ENCODE measurements at places on chromosomes 12 and 14. TPM values are rescaled to one million over a fixed set of nuclear protein-coding genes. Genes with fewer than 3 reads are reported as not detected.

GRCh38 chr14:23060536-23061260 is 3.4 kb upstream of the CDH24 start:
- DNase-seq, result no peak

Gene LMNTD1
- total RNA-seq, result not detected

DNA sequence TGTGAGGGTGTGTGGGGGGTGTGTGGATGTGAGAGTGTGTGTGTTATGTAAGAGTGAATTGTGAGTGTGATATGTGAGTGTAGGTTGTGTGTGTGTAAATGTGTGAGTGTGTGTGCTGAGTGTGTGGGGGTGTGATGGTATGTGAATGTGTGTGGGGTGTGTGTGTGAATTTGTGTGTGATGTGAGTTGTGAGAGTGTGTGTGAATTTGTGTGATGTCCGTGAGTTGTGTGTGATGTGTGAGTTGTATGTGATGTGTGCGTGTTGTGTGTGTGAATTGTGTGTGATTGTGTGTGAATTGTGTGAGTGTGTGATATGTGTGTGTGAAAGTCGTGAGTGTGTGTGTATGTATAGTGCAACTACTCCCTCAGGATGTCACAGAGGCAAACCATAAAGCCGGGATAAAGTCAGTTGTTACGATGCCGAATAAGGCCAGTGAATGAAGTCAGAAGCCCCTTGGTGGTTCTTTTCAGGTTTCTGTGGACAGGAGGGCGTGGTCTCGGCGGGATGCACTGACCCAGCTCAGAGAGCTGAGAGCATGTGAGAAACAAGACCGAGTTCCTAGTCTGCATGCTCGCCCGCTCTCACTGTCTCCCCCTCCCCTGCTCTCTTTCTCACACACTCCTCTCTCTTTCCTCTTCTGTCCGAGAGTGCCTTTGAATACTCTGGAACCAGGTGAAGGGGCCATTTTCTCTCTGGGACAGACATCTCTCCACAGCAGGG is 71.8 kb upstream of the MAX start:
- no peak for DNase-seq

Gene TPPP2
- total RNA-seq, result 3.4 TPM

- no peak for DNase-seq
Measured at GRCh38 chr14:28102001-28102400, 664.6 kb upstream of the FOXG1 start.

Gene FSCB
- not detected for total RNA-seq

DNA sequence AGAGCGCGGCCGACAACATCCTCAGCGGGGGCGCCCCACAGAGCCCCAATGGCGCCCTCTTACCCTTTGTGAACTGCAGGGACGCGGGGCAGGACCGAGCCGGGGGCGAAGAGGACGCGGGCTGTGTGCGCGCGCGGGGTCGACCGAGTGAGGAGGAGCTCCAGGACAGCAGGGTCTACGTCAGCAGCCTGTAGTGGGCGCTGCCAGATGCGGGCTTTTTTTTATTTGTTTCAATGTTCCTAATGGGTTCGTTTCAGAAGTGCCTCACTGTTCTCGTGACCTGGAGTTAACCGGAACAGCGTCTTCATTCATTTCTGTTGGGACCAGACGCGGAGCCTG is 103.8 kb upstream of the FKBP4 start:
- no peak for DNase-seq

Gene GPRC5A
- total RNA-seq, result 0.39 TPM

Gene COL2A1
- total RNA-seq, result not detected

DNA sequence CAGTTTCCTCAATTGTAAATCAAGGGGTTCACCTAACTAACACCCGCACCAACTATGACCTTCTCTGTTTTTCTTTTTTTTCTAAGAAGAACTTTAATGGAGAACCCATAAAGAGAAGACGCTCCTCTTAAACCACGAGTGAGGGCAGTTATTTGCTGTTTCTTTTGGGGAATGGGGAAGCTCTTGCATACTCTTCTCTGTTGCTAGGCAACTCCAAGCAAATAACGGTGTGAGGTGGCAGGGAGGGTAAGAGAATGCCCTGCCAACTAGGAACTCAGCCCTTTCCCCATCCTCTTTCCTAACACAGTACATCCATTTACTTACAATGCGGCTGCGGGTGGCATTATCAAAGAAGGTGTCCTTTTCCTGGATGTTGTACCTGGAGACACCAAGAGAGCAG is 114.9 kb downstream of the ANO2 start:
- no peak for DNase-seq

DNA sequence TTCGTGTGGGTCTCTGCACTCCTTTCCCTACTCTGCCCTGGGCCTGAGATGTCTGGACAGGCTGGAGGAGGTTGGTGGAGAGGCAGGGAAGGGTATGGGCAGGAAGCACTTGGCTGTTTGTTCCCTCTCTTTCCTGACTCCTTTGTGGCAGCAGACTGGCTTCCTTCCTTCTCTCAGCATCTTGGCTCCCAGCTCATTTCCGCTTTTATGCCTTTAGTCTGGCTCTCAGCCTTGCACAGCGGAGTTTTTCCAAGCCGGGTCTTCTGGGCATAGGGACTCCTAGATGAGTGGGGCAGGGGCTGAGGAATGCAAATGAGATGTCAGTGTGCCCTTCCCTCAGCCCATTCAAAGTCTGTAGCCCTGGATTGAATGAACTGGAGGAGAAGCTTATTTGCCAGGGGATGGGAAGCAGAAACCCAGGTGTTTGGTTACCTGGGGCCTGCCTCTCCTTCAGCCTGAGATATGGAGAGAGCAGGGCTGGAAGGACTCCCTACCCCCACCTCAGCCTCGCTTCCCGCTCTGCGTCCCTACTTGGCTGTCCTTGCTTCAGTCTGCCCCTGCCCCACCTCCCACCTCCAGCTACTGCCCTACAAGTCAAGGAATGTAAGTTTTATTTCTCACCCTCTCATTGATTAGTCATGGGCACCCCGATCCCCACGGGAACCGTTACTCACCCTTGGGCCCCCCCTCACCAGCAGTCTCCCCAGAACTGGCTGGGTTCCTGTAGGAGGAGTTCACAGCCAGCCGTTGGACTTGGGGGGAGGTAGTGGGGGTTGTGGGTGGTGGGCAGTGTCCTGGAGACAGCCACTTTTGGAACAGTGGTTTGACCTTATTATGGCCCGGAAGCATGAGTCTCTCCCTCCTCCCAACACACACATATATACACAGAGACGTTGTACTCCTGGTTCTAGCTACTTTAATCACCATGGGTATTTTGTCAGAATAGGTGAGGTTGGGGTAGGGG is 9.3 kb upstream of the ITGA5 start:
- no peak for DNase-seq

- DNase-seq, result no peak
Measured at GRCh38 chr14:74636424-74637177, 24.6 kb upstream of the LTBP2 start.

- DNase-seq, result no peak
Measured at GRCh38 chr14:23137813-23138535, 18.9 kb upstream of the CEBPE start.

Gene KRT2
- total RNA-seq, result not detected

Gene TPH2
- total RNA-seq, result not detected

Gene GLS2
- total RNA-seq, result 267 TPM

DNA sequence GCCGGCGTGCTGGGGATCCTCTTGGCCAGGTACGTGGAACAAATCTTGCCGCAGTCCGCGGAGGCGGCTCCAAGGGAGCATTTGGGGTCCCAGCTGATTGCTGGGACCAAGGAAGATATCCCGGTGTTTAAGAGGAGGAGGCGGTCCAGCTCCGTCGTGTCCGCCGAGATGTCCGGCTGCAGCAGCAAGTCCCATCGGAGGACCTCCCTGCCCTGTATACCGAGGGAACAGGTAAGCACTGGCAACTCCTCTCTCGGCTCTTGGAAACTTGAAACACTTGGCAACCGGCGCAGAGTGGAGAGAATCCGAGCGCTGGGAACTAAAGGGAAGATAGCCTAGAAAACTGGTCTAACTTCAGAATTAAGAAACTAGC is 1.7 kb downstream of the PDE3A start:
- DNase-seq, result no peak

DNA sequence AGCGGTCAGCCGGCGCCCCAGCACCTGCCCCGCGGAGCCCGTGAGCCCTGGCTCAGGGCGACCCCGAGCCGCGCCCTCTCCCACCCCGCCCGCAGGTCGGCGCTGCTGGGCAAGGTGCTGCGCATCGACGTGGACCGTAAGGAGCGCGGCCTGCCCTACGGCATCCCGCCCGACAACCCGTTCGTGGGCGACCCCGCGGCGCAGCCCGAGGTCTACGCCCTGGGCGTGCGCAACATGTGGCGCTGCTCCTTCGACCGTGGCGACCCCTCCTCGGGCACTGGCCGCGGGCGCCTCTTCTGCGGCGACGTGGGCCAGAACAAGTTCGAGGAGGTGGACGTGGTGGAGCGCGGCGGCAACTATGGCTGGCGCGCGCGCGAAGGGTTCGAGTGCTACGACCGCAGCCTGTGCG is 14.4 kb downstream of the HHIPL1 start:
- no peak for DNase-seq

DNA sequence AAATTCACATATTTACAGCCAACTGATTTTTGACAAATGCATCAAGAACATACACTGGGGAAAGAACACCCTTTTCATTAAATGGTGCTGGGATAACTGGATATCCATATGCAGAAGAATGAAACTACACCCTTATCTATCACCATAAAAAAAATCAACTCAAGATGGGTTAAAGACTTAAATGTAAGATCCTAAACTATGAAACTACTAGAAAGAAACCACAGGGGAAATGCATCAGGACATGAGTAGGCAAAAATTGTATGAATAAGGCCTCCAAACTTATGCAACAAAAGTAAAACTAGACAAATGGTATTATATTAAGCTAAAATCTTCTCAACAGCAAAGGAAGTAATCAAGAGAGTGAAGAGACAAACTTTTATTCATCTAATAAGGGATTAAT is 242.6 kb downstream of the CPNE8 start:
- no peak for DNase-seq

Gene CLECL1
- total RNA-seq, result 0.56 TPM

DNA sequence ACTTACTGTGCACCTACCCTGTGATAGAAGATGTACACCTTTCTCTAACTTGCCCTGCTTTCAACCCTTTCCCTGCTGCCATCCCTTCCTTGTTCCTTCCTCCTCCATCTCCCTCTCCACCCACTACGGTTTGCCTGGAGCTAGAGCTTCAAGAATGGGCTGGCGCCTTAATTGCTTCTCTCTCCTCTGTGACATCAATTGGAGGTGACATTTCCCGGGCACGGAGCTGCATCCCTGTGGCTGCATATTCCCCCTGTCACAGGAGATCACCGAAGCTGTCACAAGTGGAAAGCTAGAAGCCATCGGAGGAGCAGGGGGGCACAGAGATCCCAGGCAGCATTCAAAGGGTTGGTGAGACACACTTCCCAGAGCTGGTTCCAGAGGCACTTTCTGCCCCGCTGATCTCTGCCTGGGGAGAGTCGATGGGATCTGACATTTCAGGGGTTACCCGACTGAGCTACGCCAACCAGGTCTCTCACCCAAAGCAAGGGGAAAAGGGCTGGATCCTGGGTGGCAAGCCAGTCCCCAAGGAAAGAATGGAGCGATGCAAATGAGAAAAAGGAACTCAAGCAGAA is 604.9 kb downstream of the MED13L start:
- no peak for DNase-seq

Gene SELPLG
- 2.2 TPM for total RNA-seq

GRCh38 chr12:1662761-1663439 is 28.0 kb upstream of the ADIPOR2 start:
- peak; percentile 85 for DNase-seq

GRCh38 chr14:88605594-88605993 is 42.8 kb downstream of the ZC3H14 start:
- no peak for DNase-seq

DNA sequence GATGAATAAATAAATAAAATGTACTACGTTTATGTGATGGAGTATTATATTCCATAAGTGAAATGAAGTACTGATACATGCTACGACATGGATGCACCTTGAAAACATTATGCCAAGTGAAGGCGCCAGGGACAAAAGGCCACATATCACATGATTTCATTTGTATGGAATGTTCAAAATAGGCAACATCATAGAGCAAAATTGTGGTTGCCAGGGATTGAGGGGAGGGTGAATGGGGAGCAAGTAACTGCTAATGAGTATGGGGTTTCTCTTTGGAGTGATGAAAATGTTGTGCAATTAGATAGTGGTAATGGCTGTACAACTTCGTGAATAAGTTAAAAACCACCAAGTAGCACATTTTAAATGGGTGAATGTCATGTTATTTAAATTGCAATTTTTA is 132.8 kb downstream of the SLC38A4 start:
- no peak for DNase-seq

Gene FGD4
- 25.0 TPM for total RNA-seq

DNA sequence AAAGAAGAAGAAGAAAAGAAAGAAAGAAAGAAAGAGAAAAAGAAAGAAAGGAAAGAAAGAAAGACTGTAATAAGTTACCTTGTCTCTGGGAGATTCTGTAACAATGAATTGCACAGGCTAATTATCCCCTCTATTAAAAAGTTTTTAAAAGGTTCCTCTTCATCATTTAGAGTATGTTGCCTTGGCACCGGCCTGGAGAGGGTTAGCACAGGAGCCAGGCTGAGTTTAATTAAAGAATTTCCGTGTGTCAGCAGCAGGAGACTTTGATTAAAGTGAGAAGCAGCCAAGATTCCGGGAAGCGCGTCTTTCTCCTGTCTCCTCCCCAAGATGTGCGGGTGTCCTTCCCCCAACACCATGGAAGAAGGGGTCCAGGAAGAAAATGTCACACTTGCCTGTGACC is 92.8 kb upstream of the ETV6 start:
- DNase-seq, result no peak

Gene DYNC1H1
- 261 TPM for total RNA-seq

Gene SYNE2
- 43.0 TPM for total RNA-seq

Gene VRTN
- not detected for total RNA-seq

- DNase-seq, result peak; percentile 49
Measured at GRCh38 chr12:8590842-8591545, 21.7 kb downstream of the AICDA start.

Gene KITLG
- 1.1 TPM for total RNA-seq

- DNase-seq, result peak; percentile 16
Measured at GRCh38 chr12:1830401-1830845, 10.1 kb downstream of the LRTM2 start.

DNA sequence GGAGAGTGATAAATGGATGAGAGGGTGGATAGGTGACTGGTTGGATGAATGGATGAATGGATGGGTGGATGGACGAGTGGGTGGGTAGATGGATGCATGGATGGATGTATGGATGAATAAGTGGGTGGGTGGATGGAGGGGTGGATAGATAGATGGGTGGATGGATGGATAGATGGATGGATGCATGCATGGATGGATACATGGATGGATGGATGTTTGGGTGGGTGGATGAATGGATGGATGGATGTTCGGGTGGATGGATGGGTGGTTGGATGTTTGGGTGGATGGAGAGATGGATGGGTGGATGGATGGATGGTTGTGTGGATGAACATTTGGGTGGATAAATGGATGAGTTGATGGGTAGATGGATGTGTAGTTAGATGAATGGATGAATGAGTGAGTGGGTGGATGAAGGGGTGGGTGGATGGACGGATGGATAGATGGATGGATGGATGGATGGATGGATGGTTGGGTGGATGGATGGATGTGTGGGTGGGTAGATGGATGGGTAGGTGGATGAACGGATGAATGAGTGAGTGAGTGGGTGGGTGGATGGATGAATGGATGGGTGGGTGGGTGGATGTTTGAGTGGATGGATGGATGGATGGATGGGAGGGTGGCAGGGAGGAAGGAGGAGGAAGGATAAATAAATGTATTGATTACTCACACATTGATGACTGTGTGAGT is 9.7 kb upstream of the TMEM179 start:
- DNase-seq, result no peak

Gene CLEC1B
- total RNA-seq, result 10.5 TPM

GRCh38 chr12:112126000-112126438 is 659 bp downstream of the TRAFD1 start:
- DNase-seq, result no peak

GRCh38 chr14:37232907-37233481 is 35.3 kb downstream of the MIPOL1 start:
- DNase-seq, result no peak
